ENCODE measurements at places on chromosomes 6 and 20.

DNA sequence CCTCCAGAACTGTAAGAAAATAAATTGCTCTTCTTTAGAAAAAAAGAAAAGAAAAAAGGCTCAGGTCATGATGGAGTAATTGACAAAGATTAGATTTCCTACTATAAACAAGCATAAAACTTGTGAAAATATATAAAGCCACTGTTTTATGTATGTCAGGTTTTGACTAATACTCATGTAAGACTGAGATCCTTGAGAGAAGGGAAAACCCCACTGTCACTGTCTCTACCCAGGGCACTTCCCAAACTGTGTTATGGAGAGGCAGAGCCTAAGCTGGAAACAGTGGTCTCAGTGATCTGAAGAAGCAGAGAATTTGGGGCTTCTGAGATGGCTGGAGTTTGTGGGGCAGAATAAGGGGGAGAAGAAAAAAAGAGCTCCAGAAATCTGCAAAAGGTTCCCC lies 7.6 kb downstream of the ACAT2 start:
- no peak for DNase-seq

GRCh38 chr6:12481850-12482249 lies 191.7 kb downstream of the EDN1 start:
- DNase-seq, result no peak

DNA sequence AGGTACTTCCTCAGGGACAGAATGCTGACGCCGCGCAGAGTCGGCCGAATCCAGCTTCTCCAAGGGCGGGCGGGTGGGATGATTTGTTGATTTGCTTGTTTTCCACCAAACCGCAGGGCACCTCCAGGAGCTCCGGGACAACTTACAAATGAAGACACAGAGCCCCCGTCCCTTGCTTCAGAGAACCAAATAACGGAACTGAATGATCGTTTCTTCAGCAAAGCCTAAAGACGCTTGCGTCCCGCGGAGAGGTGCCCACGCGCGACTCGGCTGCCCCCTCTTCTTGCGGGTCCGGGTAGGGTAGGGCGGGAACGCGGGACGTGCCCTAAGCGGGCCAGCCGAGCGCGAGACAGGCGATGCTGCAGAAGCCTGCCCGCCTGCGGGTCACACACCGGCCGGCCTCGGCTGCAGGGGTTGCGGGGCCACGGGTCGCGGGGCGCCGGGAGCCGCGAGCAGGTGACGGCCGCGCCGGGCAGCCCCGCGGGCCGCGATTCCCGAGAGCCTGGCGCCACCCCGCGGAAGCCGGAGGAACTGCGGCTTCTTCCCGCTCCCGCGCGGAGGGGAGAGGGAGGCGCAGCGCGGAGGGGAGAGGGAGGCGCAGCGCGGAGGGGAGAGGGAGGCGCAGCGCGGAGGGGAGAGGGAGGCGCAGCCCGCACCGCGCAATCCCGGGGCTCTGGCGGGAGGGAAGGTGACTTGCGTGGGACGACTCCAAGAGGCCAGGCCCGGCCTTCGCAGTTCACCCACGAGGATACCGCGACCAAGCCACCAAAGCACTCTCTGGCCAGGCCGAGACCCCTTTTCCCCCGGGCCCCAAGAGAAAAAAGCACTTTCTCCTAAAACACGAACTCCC lies 7.7 kb upstream of the FOXF2 start:
- DNase-seq, result no peak

- DNase-seq, result no peak
Observed at GRCh38 chr6:158638324-158638854, 6.2 kb downstream of the DYNLT1 start.

- no peak for DNase-seq
Observed at GRCh38 chr20:2900845-2901592, 27.7 kb downstream of the PTPRA start.

GRCh38 chr6:152364866-152365265 lies 272.3 kb downstream of the SYNE1 start:
- DNase-seq, result no peak

DNA sequence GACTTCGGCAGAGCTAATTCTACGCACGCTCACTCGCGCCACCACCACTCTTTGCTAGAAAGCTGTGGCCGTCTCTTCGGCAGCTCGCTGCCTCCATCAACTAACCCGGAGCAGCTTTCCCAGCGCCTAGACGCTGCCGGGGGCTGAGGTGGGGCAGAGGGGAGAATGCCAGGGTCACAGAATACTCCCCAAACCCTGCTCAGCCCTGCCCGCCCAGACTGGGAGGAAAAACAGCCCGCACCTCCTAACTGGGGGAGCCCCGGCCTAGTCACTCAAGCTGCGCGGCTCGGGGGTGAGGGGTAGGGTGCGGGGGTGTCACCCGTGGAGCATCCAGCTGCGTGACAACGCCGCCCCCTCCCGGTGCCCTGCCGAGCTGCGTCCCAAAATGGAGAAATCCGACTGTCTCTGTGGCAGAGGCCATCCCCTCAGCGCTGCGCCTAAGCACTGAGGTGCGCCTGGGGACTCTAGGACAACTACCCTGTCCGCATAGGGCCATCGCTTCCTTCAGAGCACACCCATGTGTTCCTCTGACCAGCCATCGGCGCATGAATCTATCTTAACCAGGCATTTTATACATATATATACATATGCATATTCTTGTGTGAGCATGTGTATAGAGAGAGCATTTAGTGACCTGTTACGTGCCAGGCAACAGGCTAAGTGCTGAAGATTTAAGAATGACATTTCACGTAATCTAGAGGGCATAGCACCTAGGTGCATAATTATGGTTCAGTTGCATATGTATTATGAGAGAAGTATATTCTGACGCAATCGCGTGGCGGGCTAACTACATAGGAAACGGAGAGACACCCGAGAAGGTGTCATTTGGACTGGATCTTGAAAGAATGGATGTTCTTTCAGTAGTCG lies 1.5 kb upstream of the TENT5A start:
- DNase-seq, result no peak

- no peak for DNase-seq
Observed at GRCh38 chr6:12866422-12867029, 150.0 kb downstream of the PHACTR1 start.

DNA sequence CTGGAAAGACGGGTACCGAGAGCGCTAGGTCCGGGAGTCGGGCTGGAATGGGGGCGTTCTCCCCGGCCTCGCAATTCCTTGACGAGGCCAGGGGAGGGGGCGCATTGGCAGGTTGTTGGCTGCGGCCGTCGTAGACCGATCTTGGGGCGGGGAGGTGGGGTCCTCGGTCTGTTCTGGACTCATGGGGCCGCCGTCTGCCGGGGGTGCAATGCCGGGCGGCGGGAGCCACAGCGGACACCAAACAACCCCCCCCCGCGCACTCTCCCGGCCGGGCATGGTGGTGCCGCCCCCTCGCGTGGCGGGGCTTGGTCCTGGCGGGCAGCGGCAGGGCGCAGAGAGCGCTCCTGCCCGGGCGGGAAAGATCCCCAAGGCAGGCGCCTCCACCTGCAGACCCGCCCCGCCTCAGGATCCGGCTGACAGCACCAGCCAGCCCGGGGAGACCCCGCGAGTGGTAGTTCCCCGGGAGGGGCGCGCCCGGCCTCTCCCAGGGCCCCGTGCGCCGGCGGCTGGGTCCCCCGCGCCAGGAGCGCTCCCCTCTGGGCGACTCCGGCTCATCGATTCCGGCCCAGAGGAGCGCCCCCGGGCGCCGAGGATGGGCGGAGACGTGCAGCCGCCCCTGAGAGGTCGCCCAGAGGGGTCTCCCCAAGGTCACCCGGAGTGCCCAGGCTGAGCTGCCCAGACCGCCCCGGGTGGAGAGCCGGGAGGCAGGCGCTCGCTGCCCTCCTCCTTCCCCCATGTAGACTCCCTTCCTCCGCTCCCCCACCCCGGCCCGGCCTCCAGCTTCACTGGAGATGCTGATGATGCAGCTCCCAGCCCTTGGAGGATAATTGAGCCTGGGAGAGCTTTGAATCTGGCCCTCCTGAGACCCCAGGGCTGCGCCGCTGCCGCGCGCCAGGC lies 709 bp downstream of the PPP1R16B start:
- no peak for DNase-seq

DNA sequence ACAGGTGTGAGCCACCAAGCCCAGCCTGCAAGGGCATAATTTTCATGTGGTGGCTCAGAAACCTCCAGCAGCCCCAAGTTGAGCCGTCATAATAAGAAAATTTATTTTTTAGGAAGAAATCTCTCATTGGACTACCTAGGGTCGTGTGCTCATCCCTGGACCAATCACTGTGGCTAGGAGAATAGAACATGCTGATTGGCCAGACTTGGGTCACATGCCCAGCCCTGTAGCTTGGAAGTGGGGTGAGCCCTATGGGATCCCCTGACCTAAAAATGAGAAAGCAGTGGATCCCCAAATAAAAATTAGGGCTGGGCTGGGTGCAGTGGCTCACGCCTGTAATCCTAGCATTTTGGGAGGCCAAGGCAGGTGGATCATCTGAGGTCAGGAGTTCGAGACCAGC lies 155.3 kb downstream of the ZNF217 start:
- no peak for DNase-seq

DNA sequence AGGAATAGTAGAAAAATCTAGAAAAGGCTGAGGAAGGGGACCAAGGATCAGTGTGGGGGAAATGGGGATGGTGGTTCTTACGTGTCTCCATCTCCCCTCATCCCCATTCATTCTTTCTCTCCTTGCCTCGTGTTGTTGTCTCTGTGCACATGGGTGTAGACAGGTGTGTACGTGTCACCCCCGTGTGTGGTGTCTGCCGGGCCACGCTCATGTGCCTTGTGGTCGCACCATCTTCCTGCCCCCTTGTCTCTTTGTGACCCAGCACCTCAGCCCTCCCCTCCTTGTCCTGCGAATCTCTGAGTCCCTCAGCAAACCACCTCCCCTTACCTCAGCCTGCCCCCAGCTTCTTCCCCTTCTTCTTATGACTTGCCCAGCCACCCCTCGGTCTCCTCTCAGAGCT lies 39.4 kb downstream of the FOXP4 start:
- no peak for DNase-seq

DNA sequence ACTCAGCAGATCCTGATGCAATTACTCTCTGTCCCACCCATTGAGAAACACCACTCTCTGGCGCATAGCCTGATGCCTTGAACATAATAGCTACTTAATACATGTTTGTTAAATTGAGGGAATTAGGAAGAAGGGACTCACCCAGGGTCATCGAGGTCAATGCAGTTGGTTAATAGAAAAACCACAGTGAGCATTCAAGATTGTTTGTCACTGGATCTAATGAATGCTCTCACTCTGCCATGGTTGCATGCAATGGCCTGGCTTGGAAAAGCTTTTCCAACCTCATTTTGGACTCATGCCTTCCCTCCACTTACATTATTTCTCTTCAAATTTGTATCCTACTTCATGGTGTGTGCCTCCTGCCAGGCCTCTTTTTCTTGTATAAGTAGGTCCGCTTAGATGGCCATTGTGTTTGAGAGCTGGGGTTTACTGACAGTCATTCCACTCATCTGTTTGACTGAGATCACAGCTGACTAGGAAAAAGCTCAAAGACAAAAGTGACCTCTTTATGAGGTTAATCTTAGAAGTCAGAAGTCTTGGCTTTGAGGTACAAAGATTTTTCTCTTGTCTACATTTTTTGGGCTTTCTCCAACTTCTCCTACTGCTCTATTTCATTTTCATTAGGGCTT lies 154.8 kb upstream of the RAB32 start:
- no peak for DNase-seq

All from AG09319 (cell line).